ENCODE measurements at places on chromosomes 1 and 21.

DNA sequence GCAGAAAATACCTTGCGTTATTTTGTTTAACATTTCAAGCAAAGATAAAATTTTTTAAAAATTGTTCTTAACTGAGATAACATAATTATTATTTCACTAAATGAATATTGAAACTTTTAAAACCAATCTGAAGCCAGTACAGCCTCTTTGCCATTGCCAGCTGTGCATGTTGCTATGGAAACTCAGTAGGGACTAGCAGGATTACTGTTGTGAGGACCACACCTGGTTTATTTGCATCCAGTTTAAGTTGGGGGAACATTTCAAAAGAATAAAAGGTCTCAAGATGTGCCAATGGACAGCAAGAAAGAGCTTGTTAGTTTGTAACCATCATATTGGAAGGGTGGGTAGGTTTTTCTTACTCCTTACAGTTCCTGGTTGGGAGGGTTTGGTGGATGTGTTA, 80.7 kb downstream of the POU2F1 start:
- DNase-seq, result no peak

DNA sequence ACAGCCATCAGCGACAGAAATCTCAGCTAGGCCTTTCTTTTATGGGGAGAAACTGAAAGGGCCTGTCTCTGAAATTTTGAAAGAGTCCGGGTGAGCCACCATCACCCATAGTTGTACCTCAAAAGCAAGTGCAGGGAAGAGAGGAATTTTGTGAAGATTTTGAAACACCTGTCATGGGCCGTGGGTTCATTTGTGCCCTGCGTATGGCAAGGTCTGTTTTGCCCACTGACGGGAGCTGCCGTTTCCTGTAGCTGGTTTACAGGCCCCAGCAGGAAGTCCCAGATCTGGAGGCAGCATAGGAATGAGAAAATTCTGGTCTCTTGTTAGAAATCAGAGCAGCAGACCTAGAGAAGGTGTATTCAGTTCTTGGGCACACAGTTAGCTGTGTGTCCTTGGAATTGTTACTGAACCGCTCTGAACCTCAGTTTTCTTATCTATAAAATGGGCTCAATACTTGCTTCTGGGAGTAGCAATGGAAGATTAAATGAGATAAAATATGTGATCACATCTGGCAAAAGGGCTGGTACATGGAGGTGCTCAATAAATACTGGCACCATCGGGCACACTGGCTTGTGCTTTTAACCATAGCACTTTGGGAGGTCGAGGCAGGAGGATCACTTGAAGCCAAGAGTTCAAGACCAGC, 52.5 kb downstream of the MAN1C1 start:
- no peak for DNase-seq

- DNase-seq, result no peak
Measured at GRCh38 chr1:7912145-7912544, 28.5 kb downstream of the TNFRSF9 start.

GRCh38 chr1:173863224-173864161, 4.3 kb downstream of the GAS5 start:
- DNase-seq, result no peak

GRCh38 chr1:201481004-201481380, 12.0 kb upstream of the PHLDA3 start:
- DNase-seq, result no peak

GRCh38 chr1:103145449-103145848, 37.1 kb upstream of the COL11A1 start:
- DNase-seq, result no peak
